ENCODE measurements at places on chromosomes 11 and 22. TPM values are rescaled to one million over a fixed set of nuclear protein-coding genes. Genes with fewer than 3 reads are reported as not detected.

The SLC15A3 gene
- polyA plus RNA-seq: 14.1 TPM

The FAM180B gene
- polyA plus RNA-seq: not detected

The SGSM1 gene
- not detected for polyA plus RNA-seq

The TPBGL gene
- not detected for polyA plus RNA-seq

The BACE1-AS gene
- 3.4 TPM for polyA plus RNA-seq

The OR10A2 gene
- polyA plus RNA-seq: not detected

The HEPHL1 gene
- not detected for polyA plus RNA-seq

The SCGB1C1 gene
- not detected for polyA plus RNA-seq

The MTFP1 gene
- 4.9 TPM for polyA plus RNA-seq

The MDK gene
- 77.0 TPM for polyA plus RNA-seq

The OR51B5 gene
- polyA plus RNA-seq: 0.05 TPM

The SCUBE2 gene
- polyA plus RNA-seq: 2.0 TPM

The ANO5 gene
- polyA plus RNA-seq: not detected

The TRPT1 gene
- 53.1 TPM for polyA plus RNA-seq

The OR51S1 gene
- polyA plus RNA-seq: not detected
